ENCODE measurements at places on chromosomes 13 and 19.

DNA sequence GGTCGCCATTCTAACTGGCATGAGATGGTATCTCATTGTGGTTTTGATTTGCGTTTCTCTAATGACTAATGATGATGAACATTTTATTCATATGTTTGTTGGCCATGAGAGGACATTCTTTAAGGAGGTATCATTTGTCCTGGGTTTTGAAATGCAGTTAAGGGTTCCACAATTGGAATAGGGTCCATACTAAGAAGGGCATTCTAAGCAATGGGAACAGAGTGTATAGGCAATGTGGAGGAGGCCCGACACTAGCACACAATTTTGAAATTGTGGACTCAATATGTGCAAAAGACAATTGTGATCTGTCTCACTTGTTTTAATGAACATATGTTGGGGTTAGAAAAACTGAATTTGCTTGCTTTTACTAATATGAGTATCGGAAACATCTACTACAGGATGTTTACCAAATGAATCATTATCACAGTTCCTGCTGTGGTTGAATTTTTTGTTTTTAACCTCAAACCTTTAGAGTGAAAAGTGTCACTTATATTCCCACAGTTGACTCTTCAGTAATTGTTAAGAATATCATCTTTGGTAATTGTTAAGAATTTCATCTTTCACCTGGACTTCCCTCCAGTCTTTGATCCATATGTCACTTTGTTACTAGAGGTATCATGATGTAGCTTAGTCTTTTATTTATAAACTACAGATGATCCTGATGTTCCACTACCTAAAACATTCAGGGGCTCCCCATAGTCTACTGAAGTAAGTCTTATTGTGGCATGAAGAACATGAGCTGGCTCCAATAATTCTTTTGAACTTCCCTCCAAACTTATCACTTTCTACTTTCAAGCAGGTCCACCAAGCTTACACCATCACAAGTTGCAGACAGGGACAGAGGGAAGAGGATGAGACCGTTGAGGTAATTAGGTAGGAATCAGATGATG, 109.7 kb upstream of the KLF12 start:
- DNase-seq = peak; percentile 65

GRCh38 chr13:29540799-29541198, 54.7 kb downstream of the SLC7A1 start:
- no peak for DNase-seq

- DNase-seq = no peak
These were observed 2.5 kb downstream of the IGSF23 start for GRCh38 chr19:44615863-44616247.

DNA sequence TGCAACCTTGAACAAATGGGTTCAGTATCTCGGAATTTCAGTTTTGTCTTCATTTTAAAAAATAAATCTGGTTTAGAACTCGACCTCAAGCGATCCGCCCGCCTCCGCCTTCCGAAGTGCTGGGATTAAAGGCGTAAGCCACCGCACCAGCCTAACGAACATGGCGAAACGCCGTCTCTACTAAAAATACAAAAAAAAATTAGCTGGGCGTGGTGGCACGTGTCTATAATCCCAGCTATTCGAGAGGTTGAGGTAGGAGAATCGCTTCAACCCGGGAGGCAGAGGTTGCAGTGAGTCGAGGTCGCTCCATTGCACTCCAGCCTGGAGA, 571 bp downstream of the ZNF302 start:
- DNase-seq = no peak

GRCh38 chr19:50480281-50481111, 3.8 kb upstream of the GARIN5A start:
- DNase-seq = no peak

GRCh38 chr13:108915634-108916512, 286.5 kb downstream of the MYO16 start:
- peak; percentile 51 for DNase-seq

- no peak for DNase-seq
These were observed at the start of gene CALM3 for GRCh38 chr19:46601318-46602224. Gene CALM3 (plus strand): TSS chr19:46601330. CDS start chr19:46601435, 105 bp downstream.

GRCh38 chr13:42221121-42221765, 50.7 kb upstream of the AKAP11 start:
- DNase-seq = no peak

DNA sequence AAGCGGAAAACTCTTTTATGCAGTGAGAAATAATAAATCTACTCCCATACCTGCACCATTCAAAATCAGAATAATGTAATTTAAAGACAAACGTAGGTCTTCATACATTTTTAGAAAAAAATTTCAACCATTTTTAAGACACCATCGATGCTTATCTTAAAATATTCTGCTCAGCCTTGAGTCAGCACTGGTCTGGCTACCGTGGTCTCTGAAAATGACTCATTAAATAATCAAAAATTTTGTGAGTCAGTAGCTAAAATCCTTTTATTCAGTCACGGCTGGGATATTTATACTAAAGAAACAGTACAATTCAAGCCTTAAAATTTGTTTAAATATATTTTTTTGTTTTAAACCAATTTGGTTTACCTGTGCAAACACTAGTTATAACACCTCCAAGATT, 2862.8 kb upstream of the PCDH20 start:
- DNase-seq = no peak

GRCh38 chr13:51999510-51999911, 11.7 kb downstream of the ATP7B start:
- no peak for DNase-seq

DNA sequence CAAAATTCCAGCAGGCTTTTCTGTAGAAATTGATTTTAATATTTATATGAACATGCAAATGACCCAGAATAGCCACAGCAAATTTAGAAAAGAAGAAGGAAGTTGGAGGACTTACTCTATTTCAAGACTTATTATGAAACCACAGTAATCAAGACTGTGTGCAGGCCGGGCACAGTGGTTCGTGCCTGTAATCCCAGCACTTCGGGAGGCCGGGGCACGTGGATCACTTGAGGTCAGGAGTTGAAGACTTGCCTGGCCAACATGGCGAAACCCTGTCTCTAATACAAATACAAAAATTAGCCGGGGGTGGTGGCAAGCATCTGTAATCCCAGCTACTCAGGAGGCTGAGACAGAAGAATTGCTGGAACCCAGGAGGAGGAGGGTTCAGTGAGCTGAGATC, 6.0 kb upstream of the FFAR2 start:
- no peak for DNase-seq

- no peak for DNase-seq
These were observed 74.7 kb downstream of the SPACA7 start for GRCh38 chr13:112450904-112451240.

GRCh38 chr19:3950871-3951861, 18.3 kb downstream of the NMRK2 start:
- DNase-seq = no peak

DNA sequence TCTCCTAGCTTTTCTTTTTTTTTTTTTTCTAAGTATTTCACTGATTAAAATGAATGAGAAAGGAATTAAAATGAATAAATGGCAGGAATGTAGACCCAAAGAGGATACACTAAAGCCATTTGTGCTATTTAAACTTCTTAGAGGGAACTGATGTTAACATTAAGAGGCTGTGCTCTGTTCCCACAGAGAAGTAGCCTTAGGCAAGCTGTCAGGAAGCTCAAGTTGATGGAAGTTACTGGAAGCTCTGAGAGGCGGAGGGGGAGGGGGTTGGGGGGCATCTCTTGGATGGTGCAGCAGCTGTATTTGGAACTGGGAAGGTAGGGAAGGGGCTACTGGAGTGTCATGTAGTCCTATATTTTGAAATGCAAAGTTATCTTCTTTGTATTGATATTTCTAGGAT, 168.2 kb downstream of the DNAJC15 start:
- DNase-seq = no peak

GRCh38 chr19:9132422-9132821, 5.7 kb upstream of the OR7G3 start:
- DNase-seq = no peak

GRCh38 chr13:41944635-41945397, 16.1 kb downstream of the VWA8 start:
- DNase-seq = no peak

GRCh38 chr13:86399572-86399971, 600.4 kb upstream of the SLITRK6 start:
- no peak for DNase-seq

DNA sequence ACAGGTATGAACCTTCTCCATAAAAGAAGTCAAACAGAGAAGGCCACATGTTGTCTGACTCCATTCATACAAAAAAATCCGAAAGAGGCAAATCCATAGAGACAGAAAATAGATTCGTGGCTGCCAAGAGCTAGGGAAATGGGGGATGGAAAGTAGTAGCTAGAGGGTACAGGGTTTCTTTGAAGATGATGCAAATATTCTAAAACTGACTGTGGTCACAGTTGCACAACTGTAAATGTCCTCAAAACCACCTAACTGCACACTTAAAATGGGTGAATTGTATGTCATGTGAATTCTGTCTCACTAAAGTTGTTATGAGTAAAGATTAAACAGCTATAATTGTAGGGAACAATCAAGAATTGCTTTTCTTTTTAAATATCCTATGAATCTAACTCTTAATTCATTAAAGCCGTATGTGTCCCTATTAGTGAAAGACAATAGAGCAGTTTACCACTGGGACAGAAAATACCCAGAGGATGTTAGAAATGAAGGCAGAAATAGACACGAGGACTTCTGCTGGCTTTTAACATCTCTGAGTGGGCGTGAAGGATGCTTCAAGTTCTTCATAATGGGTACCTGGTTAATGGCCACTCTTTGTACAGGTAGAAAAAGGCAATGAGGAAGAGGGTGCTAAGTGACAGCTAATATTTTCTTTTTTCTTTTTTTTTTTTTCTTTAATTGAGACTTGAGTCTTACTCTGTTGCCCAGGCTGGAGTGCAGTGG, 21.2 kb downstream of the INSR start:
- no peak for DNase-seq

DNA sequence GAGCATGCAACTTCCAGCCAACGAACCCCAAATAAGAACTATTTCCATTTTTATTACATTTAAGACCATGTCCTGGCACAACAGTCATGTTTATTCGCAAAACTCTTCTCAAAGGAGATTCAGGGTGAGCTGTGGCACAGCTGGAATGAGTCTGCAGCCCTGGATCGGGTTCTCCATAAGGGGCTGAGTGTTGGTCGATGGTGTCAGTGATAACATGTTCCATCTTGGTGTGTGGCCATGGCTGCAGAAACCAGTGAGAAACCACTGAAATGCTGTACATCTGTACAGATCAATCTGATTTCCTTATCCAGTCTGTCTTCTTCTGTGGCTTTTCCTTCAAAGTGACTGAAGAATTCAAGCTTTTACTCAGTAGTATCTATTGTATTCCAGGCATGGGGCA, 15.2 kb downstream of the FAM124A start:
- DNase-seq = no peak

- no peak for DNase-seq
These were observed 166.1 kb downstream of the DCT start for GRCh38 chr13:94313321-94313910.

GRCh38 chr13:113337556-113337955, 26.4 kb downstream of the GRTP1 start:
- no peak for DNase-seq

DNA sequence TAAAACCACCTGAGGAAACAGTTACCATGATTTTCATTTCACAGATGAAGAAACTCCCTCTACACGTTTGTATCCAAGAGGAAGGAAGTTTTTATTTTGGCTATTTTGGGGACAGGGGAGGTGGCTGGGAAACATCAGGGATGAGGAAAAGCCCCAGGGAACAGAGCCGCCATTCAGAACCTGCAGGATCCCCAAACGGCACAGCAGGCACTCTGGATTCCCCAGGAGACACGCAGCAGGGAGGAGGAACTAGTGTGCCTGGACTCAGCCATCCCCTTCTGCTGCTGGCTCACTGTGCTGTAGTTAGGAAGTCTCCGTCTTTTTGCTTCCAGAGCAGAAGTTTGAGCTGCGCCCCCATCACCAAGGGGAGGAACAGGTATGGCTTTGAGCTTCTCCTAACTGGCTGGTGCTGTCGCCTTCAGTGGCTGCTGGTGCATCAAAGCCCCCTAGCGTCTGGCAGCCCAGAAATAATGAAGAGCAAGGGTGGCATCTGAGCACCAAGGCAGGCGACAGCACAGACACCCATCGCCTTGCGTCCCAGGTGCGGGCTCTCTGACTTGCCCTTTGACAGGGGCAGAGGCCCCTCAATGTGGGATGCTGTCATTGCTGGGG, 4.2 kb downstream of the NAPA start:
- DNase-seq = no peak

DNA sequence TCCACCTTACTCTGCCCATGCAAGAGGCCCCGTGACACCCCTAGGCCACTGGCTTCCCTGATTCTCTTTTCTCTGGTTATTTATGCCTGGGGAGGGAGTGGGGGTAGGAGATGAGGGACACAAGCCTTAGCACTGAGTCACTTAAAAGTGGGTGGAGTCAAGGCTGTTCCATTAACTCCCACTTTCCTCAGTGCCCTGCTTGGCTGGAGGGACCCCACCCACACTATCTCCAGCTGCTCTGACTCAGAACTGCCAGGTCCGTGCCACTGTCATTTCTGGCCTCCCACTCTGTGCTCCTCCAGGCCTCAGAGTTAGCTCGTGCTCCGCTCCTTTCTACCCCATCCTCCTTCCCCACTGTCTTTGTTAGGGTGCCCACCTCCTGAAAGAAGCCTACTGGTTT, 113.4 kb upstream of the UQCRFS1 start:
- DNase-seq = no peak

GRCh38 chr19:23993440-23993839, 78.8 kb downstream of the ZNF726 start:
- no peak for DNase-seq

DNA sequence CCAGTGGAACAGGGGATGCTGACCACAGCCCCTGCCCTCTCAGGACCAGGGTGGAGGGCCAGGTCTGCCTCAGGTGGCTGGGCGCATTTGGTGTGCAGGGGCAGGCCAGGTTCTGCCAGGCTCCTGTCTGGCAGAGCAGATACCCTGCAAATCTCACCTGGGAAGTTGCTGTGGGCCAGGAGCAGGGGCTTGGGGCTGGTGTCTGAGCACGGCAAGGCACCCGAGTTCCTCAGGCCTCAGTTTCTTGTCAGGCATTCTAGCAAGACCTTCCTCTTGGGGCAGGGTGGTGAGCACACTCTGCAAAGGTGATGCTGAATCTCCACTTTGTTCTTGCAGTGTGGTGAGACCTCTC, 1.1 kb downstream of the CRTC1 start:
- DNase-seq = no peak

DNA sequence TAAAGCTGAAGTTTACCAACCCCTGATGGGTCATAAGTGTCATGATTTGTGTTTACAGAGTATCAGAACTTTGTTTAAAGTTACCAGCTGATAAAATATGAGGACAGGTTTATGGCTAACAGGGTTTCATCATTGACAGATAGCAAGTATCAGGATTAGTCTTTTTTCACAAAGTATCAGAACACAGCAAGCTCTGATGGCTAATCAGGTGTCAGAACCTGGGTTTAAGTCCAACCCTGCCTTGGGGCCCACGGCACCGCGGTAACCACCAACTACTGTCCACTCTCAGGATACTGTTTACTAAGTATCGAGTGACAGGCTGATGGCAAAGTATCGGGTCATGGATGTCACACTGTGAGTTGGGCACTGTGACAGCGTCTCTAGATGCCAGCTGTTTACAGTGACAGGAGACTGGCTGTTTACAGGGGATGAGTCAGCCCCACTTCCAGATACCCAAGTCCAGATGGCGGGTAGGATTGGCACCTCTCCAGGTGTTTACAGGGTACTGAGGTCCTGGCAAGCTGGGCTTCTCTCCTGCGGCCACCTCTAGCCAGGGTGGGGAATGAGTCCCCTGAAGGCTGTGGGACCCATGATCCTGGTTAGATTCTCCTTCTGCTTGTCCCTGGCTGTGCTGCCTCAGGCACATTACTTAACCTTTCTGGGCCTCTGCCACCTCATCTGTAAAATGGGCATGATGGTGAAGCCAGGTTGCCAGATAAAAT, 21.8 kb downstream of the ARRDC2 start:
- DNase-seq = no peak

Measured in CD4-positive, alpha-beta T cell treated with Interleukin-1 beta for 1 hour (primary cell).